NCI-H2081 treated with DMSO at 0.1 percent for 48 hours (cell line): ENCODE measurements at places on chromosomes 11 and 22.

- DNase-seq: no peak
Measured at GRCh38 chr11:64856382-64857227, 12.2 kb upstream of the CDC42BPG start.

- DNase-seq: no peak
Measured at GRCh38 chr11:65434667-65435410, 12.2 kb downstream of the NEAT1 start.

DNA sequence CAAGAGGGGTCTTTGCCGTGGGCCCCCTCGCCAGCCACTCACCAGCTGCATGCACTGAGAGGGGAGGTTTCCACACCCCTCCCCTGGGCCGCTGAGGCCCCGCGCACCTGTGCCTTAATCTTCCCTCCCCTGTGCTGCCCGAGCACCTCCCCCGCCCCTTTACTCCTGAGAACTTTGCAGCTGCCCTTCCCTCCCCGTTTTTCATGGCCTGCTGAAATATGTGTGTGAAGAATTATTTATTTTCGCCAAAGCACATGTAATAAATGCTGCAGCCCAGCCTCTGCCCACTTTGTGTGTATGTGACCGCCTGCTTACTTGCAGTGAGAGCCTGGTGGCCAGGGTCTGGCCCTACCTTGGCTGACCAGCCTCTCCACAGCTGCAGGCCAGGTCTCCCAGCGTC lies 2.8 kb upstream of the CRACR2B start:
- DNase-seq: no peak

- no peak for DNase-seq
Measured at GRCh38 chr22:35528927-35529326, 11.7 kb upstream of the RASD2 start.

DNA sequence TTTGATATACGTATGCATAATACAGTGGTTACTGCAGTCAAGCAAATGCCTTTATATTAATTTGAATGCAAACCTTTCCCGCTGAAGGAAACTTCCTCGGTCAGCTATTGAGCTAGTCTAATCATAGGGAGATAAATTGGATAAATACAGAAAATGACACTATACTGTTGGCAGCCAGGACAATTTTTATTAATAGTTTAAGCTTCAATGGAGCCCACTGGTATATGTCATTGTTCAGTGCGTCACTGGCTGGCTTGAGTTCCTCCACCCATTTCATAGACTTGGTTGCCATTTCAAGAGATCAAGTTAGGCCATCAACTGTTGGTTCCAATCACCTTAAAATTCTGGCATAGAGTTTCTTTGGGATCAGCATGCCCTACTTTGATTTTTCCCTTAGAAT lies 32.5 kb upstream of the DNAJB7 start:
- DNase-seq: no peak
